HCT116 (cell line): ENCODE measurements at places on chromosomes 3 and 15. TPM values are rescaled to one million over a fixed set of nuclear protein-coding genes. Genes with fewer than 3 reads are reported as not detected.

DNA sequence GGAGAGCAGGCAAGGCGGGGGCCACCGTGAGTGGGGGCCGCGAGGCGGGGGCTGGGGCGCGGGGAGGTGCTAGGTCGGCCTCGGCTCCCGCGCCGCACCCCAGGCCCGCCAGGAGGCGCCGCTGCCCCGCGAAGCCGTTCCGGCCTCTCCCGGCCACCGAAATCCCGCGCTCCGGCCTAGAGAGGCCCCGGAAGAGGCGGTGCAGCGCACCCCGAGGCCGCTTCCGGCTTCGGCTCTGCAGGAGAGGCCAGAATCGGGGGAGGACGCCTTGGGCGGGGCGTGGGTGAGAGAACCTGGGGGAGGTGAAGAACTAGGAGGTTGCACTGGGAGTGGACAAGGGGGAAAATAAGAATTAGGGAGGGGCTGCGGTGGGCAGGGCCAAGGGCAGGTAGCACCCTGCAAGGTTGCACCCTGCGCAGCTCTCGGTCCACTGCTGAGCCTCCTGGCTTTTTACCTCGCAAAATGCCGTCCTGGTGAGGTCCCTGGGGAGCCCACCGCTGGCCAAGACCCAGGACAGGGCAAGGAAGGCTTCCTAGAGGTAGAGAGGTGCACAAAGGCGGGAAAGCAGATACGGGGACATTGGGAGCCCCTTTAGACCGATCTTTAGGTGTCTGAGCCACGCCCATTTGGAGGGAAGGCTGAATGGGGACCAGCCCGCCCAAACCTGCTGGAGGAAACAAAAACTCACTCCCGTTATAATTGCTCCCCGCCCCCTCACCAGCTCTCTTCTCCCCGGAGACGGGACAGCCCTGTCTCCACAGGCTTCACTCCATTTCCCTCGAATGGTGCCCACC is 8.4 kb upstream of the GNAI2 start:
- DNase-seq: peak; percentile 95

- DNase-seq: no peak
Measured at GRCh38 chr3:14766428-14767244, 52.1 kb upstream of the FGD5 start.

DNA sequence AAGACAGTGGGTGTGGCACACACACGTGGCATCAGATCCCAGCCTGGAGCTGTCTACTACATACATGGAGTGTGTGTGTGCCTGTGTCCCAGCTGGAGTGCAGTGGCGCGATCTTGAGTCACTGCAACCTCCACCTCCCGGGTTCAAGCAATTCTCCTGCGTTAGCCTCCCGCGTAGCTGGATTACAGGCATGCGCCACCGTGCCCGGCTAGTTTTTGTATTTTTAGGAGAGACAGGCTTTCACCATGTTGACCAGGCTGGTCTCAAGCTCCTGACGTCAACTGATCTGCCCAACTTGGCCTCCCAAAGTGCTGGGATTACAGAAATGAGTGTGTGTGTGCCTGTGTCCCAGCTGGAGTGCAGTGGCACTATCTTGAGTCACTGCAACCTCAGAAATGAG is 108.8 kb downstream of the IL12A start:
- DNase-seq: no peak

ZNF717 gene
- total RNA-seq: 0.12 TPM
